ENCODE measurements at places on chromosomes 2 and 18.
A peak's percentile ranks its signal among the peaks of the same experiment; 100 is the strongest.

- no peak for DNase-seq
Observed at GRCh38 chr2:105378276-105378840, 20.5 kb downstream of the FHL2 start.

- no peak for DNase-seq
Observed at GRCh38 chr2:3595404-3595803, 492 bp downstream of the COLEC11 start.

GRCh38 chr2:229003256-229003655 lies 267.8 kb downstream of the PID1 start:
- no peak for DNase-seq

GRCh38 chr2:152336119-152336853 lies 1.3 kb downstream of the FMNL2 start:
- DNase-seq = peak; percentile 58

DNA sequence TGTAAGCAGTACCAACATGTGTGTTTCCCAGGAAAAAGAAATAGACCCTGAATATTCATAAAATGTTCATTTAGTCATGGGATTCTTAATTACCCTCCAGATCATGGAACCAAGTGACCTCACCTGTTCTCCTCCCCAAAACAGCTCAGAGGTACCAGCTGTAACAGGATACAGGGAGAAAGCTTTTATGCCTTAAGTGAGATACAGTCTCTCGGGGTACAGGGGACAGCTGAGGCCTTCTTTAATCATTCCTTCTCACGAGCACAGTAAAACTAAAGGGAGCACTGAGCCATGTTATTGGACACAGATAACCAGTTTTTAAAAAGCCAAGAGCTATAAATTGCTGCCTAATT lies 16.6 kb downstream of the EPHA4 start:
- DNase-seq = no peak

DNA sequence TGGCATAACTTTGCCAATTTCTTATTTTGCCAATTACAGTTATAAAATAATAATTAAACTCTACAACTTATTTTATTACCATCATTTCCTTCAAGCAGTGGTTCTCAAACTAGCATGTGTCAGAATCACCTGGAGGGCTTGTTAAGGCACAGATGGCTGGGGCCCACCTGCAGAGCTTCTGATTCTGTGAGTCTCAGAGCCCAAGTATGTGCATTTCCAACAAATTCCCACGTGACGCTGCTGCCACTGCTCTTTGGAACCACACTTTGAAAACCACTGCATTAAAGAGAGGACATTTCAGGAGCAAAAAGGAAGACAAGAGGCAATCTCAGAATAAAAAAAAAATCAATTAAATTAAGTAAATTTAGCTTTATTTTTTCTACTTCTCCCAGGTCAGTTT lies 94.0 kb upstream of the HNRNPA3 start:
- DNase-seq = no peak

DNA sequence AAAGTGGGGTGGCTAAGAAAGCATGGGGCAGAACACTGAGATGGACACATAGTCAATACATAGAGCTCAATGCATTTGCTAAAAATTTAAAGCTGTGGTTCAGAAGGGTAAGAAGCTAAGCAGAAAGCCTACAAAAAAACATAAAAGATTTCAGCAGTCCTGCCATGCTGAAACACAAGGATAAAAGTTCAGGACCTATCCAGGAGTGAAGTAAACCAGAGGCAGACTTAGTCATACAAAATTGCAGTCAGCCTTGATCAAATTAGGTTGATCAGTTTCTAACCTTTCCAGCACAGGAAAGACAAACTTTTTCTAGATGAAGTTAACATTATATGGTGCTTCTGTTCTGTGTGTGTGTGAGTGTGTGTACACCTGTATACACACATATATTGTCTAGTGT lies 120.8 kb upstream of the RBMS1 start:
- DNase-seq = no peak

DNA sequence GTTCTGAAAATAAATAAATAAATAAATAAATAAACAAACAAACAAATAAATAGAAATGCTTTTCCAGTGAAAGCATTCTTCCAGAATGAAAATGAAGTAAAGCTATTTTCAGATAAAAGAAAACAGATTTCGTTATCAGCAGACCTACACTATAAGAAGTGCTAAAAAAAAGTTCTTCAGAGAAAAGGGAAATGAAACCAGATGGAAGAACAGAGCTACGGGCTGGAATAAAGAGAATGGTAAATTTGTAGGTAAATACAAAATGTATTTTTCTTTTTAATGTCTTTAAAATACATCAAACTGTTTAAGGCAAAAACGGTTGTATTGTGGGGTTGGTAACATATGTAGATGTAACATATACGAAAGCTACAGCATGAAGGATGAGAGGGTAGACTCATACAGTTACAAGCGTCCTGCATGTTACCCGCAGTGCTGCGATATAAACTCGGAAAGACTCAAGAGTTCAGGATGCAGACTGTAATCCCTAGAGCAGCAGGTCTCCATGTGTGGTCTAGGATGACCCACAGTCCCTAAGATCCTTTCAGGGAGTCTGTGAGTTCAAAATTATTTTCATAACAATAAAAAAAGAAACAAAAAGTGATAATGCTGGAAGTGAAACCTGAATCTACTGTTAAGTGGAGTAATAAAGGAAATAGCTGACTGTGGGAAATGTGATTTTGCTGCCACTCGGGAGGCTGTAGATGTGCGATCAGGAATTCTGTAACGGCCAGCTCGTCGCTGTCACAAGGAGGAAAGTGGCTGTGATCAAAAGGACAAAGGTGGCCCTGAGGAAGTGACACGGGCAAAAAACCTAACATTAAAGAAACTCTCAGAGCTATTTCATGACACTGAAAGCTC lies 5.3 kb upstream of the RAB12 start:
- no peak for DNase-seq

- no peak for DNase-seq
Observed at GRCh38 chr2:142533177-142533576, 344.3 kb upstream of the KYNU start.

GRCh38 chr2:236577481-236578410 lies 8.1 kb downstream of the ACKR3 start:
- no peak for DNase-seq

GRCh38 chr2:73307720-73308119 lies 14.4 kb upstream of the EGR4 start:
- no peak for DNase-seq

GRCh38 chr18:23619388-23619881 lies 33.1 kb upstream of the NPC1 start:
- no peak for DNase-seq

- no peak for DNase-seq
Observed at GRCh38 chr2:199870581-199870980, 19.6 kb upstream of the FTCDNL1 start.

DNA sequence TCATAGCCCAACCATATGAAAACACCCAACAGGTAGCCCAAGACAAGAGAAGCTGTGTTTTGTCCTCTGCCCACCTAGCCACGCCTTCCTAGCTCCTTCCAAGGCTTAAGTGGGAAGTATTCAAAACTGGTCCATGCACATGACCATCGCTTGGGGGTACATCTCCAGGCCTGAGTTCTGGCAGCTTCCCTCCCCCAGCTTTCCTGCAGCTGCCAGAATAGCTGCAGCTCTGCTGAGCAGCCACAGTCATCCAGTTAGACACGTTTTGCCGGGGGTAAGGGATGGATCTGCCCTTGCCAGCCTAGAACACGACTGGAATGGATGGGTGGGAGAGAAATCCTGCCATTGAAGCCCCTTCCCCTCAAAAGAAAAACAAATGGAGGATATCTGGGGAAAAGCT lies 166.8 kb downstream of the NRP2 start:
- no peak for DNase-seq

- no peak for DNase-seq
Observed at GRCh38 chr18:42742474-42742873, 373.0 kb downstream of the RIT2 start.

GRCh38 chr2:216589791-216590190 lies 43.4 kb upstream of the IGFBP2 start:
- no peak for DNase-seq

DNA sequence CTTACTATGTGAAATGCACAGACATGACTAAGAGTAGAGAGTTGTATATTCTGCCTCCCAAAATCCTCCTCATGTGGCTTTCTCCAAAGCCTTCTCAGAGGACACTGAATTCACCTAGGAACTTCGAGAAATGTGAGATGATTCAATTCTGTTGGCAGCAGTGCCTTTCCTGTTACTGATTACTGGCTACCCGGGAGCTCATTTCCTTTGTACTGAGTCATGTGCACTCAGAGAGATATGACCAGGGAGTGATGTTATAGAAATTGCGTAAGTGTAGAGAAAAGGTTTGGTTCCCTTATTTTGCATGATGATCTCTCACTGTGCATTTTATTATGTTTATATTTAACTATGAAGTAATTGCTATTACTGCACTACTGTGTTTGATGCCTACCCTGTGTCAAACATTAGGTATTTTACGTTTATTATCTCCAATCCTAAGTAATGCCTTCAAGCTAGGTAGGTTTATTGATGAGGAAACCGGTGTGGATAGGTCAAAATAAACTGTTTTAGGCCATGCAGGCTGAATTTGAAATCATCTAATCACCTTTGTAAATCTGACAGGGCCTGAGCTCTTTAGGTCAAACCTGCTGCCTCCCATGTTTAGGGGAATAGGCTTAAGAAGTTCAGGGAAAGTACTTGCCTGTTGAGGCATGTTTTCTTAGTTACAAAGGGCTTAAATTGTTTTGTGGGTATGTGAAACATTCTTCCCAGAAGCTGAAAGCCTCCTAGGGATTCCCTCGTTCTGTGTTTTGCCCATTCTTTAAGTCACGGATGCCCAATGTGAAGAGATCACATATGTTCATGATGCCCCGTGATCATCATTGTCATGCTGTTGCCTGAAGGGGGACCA lies 86.8 kb downstream of the FMNL2 start:
- peak; percentile 92 for DNase-seq

DNA sequence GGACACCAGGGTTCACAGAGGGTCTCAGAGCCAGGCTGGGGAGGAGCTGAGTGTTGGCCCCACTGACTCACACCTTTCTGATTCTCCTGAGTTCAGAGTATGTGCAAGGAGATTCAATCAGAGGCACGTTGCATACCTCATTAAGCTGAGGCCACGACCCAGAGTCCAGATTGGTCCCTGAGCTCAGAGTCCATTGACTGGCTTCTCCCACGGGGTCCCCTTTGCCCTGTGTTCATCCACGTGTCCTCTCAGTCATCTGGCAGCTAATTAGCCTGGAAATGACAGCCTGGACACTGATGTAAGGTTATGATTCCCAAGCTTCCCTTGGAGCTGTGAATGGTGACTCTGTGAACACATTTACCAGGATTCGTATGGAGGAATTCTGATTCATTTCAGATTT lies 267.2 kb downstream of the SH3BP4 start:
- DNase-seq = no peak

DNA sequence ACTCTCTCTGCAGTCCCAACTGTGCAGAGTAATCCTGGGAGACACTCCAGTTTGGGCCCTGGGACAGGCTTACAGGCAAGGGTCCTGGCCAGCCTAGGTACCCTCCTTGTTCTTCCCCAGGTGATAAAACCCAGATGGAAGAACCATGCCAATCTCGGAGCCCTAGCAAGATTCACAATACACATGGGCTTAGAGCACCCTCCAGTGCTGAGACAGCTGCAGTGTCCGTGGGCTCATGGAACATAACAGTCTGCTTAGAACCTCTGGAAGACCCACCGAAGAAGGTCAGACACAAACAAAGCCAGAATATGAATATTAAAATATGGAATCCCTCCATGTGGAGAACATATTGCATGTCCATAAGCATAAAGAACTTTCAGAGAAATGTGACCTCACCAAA lies 568.1 kb downstream of the KCNJ3 start:
- no peak for DNase-seq

DNA sequence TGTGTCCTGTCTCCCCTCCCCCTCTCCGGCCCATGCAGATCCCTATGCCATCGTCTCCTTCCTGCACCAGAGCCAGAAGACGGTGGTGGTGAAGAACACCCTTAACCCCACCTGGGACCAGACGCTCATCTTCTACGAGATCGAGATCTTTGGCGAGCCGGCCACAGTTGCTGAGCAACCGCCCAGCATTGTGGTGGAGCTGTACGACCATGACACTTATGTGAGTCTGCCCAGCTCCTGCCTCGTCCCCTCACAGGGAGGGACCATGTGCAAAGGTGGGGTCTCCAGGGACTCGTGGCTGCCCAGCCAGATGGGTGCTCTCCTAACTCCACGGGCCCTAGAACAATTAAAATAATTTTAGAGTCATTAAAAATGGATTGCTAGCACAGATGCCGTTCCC lies 145.2 kb downstream of the DYSF start:
- DNase-seq = no peak

DNA sequence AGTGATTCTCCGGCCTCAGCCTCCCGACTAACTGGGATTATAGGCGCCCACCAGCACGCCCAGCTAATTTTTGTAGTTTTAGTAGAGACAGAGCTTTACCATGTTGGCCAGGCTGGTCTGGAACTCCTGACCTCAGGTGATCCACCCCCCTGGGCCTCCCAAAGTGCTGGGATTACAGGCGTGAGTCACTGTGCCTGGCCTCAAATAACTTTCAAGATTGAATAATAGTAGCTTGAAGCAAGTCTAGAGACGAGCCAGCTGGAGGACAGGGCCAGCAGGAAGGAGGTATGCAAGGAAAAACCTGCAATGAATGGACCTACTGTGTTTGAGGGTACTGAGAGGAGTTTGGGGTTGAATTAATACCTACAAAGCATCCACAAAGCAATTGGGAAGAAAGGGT lies 87.5 kb downstream of the MSH2 start:
- DNase-seq = peak; percentile 13

DNA sequence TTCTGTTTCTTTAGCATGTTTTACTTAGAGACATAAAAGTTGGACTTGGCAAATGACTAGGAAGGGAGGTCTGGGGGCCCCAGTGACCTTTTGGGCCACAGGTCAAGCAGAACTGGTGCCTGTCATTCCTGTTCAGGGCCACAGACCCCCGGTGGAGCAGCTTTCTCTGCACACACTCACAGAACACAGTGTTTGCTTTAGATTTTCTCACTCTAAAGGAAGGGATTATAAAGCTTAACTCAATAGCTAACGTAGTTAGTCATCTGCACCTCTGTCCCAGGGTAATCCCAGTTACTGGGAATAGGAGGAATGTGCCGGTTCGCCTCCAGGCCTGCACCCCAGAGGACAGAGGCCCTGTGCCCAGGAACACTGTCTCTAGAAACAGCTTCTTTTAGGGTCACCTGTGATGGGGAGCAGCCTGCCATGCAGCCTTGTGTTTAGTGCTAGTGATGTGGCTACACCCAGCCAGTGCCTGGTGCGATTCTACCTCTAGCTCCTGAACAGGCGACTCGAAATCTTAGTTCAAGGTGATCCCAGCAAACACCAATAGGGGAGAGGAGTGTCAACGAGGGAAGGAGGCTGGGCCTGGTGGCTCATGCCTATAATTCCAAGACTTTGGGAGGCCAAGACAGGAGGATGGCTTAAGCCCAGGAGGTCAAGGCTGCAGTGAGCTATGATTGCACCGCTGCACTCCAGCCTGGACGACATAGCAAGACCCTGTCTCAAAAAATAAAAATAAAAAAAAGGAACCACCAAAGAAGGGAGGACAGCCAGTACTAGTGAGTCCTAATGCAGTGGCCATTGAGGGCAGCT lies 11.6 kb downstream of the SPATA3 start:
- no peak for DNase-seq

- no peak for DNase-seq
Observed at GRCh38 chr2:36964496-36965058, 1.8 kb downstream of the STRN start.
